Stimulated activated CD8-positive, alpha-beta memory T cell treated with anti-CD3 and anti-CD28 coated beads, Interleukin-4, amount 100 ng/mL, for 1 hour (primary cell): ENCODE measurements at places on chromosomes 6 and 20.

DNA sequence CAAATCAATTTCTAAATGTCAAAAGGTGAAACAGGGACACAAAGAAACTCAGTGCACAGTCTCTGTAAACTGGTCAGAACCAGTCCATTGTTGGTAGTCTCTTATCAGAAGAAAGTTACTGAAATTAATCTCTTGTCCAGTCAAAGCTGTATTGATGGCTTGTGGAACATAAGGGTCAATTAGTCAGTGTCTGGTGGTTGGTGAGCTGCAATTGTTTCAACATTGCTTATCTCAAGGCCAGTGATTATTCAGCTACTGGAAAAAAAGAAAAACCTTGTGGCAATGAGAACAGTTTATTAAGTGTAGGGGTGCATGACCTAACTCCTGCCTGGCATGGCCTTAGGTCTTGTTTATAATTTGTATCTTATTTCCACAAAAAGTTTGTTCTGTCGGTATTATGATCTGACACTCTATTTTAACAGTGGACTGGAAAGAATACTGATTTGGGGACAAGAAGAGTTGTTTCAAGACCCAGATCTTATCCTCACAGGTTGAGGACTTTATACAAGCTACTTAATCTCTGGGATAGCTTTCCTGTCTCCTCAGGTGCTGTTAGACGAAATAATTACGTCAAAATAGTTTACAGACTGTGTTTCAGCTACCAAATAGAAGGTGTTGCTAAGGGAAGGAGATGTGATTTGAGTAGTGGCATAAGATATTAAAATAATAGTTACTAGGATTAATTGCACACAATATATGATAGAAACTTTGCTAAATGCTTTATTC, 520.0 kb upstream of the IRAK1BP1 start:
- no peak for DNase-seq

- no peak for DNase-seq
These were observed 55.2 kb upstream of the NOX3 start for GRCh38 chr6:155510879-155511278.

DNA sequence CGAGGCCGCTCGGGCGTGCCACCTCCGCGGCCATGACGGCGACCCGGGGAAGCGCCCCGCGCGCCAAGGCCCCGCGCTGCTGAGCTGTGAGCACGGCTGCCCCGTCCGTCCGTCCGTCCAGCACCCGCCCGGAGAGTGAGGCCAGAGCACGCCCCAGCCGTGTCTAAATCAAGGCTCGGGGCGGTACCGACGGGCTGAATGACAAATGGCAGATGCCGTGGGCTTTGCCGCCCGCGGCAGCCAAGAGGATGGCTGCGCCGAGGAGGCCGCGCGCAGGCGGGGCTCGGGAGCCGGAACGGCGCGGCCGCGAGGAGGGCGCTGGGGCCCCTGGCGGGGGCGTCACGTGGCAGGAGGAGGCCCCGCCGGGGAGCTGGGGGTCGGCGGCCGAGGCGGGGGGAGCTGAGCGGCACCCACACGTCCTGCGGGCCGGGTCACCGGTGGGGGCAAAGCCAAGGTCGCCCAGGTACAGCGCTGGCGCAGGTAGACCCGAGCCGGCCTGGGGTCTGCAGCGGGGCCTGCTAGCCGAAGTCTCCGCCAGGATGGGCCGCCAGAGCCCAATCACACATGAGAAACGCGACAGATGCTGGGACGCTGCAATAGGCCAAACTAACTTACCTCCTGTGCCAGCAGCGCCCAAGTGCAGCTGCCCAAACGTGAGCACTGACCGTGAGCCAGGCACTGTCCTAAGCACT, at the start of gene PLAGL1:
Gene PLAGL1 (minus strand): TSS at position 140 of the 692 bp plus-strand sequence. CDS start 60,123 bp downstream, outside the sequence.
- DNase-seq: no peak

GRCh38 chr6:15335385-15335784, 89.5 kb downstream of the JARID2 start:
- no peak for DNase-seq

DNA sequence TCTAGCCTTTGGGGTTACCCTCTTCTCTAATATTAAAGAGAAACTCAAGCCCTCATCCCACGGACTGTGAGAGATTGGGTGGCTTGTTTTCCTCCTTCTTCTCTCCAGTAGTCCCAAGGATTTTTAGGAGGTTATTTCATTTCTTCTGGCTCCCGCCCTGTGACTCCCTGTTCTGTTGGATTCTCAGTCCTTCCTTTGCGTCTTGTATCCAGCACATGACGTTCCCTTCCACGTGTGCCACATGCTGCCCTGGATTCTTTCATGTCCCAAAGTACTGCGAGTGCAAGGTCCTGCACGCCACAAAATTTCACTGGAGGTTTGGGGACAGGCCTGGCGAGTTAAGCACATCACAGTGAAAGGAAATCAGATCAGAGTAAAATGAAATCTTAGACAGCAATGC, 213.4 kb downstream of the PACRG start:
- no peak for DNase-seq

GRCh38 chr20:43981540-43981939, 66.9 kb downstream of the TOX2 start:
- DNase-seq: no peak

DNA sequence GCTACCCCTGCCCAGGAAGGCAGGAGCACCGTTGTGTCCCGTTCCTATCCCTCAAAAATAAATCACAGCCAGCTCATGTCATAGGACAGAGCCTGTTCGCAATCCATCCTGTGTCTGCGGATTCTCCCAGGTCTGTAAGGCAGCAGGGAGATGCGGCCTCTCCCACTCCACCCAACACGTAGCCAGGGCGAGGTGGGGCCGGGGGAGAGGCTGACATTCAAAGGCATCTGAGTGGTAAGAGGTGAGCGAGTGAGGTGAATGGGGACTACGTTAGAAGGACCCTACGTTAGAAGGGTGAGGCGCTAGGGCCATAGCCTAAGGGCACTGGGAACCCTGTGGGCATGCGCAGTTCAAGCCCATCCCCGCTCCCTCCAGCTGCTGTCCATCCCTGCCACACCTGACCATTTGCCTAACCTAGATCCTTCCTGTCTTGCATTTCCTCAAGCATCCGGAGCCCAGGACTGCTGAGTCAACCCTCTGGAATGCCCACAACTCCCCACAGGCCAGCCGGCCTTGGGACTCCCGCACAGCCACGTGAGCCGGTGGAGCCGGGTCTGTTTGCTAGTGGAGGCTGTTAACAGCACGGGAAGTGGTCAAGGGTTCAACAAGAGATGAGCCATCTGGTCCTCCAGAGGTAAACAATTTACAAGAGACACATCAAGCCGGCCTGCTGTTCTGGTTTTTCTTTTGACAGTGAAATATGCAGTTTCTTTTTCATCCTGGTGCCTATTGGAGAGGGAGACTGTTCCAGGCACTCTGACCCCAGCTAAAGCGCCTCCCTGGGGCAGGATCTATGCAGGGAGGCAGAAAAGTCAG, 45.9 kb downstream of the RIPOR3 start:
- DNase-seq: no peak

DNA sequence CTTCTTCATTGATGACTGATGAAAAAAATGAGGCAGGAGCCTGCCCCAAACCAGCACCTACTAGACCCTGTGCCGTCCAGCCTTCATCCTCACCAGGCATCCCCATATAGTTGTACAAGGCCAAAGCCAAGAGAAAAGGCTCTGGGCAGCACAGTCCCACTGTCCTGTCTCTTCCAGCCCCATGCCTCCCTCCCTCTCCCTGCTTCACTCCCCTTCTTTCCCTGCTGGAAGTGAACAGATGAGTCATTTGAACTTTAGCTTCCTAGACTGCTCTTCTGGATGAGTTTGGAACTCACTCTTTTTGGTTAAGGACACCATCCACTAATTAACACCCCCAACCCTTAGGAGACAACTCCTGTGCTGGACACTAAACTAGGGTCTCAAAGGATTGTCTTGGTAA, 235.2 kb downstream of the LRFN2 start:
- DNase-seq: no peak

DNA sequence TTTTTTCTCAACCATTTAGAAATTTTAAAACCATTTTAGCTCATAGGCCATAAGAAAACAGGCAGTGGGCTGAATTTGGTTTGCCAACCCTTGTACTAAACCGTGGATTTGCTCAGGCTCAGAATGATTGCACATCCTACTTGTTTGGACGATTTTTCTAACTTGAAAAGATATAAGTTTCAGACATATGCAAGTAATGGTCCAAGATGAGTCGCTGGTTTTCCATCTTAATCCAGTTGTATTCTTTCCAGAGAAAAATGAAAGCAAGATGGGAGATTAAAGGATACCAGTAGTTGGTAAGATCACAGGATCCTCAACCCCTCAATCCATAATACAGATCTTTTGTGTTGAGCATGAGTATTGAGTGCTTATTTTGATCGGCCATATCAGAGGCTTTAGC, 250.9 kb downstream of the TINAG start:
- DNase-seq: no peak

DNA sequence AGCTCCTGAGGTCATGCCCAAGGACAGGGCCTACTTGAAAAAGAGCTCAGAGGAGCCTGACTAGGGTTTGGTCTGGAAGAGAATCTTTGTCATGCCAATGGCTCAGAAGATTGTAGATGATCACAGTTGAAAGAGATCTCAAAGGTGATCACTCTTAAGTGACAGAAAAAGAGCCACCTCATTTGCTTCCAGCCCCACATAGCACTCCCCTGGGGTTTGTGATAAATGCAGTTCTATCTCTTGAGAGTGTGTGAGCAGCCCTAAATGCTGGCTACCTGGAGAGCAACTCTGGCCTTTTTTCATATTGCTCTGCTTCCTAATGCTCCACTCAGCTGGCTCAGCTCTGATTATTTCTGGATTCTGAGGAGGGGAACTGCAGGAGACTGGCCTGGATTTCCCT, 39.3 kb downstream of the KLHL32 start:
- DNase-seq: no peak

DNA sequence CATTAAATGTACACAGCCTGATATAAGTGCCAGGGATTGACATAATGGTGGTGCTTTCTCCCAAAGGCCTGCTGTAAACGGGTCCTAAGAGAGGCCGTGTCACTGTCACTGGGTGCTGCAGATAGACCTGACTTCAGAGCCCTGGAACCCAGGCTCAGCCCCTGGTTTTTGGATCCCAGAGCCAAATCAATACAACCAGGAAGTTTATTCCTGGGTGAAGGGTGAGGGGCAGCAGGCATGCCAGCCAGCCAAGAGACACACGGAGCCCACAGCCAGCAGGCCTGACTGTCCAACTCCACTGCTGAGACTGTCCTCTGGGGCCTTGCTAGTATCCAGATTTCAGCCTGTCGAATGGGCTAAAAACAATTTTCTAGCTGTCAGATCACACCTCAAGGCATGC, 12.8 kb upstream of the ARMC12 start:
- DNase-seq: no peak

GRCh38 chr20:18527836-18528235, 20.1 kb downstream of the SEC23B start:
- DNase-seq: no peak

- no peak for DNase-seq
These were observed 5.5 kb downstream of the ITCH start for GRCh38 chr20:34368547-34368946.

GRCh38 chr6:130945401-130945919, 117.6 kb downstream of the EPB41L2 start:
- DNase-seq: no peak

GRCh38 chr6:24905483-24905882, 30.3 kb downstream of the RIPOR2 start:
- no peak for DNase-seq

DNA sequence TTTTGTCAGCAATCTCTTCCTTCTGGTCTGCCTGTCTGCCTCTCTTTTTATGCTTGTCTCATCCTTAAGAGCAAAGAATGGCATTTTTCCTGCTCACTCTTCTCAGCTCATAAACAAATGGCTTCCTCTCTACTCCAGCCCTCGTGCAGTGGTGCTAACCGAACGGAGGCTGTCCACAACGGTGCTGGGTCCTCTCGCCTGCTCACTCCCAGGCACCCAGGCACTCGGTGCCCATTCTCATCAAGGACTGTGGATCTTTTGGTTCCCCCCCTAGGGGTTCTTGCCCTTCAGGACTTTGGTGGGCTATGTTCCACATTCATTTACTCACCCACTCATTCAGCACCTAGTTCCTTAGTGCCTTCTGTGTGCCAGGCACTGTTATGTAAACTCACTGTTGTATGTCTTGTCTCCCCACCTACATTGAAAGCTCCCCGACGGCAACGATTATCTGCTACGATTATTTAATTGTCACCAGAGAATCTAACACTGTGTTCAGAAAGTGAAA, 113.9 kb downstream of the FYN start:
- no peak for DNase-seq

- DNase-seq: no peak
These were observed 26.0 kb upstream of the CRIP3 start for GRCh38 chr6:43334466-43335095.

DNA sequence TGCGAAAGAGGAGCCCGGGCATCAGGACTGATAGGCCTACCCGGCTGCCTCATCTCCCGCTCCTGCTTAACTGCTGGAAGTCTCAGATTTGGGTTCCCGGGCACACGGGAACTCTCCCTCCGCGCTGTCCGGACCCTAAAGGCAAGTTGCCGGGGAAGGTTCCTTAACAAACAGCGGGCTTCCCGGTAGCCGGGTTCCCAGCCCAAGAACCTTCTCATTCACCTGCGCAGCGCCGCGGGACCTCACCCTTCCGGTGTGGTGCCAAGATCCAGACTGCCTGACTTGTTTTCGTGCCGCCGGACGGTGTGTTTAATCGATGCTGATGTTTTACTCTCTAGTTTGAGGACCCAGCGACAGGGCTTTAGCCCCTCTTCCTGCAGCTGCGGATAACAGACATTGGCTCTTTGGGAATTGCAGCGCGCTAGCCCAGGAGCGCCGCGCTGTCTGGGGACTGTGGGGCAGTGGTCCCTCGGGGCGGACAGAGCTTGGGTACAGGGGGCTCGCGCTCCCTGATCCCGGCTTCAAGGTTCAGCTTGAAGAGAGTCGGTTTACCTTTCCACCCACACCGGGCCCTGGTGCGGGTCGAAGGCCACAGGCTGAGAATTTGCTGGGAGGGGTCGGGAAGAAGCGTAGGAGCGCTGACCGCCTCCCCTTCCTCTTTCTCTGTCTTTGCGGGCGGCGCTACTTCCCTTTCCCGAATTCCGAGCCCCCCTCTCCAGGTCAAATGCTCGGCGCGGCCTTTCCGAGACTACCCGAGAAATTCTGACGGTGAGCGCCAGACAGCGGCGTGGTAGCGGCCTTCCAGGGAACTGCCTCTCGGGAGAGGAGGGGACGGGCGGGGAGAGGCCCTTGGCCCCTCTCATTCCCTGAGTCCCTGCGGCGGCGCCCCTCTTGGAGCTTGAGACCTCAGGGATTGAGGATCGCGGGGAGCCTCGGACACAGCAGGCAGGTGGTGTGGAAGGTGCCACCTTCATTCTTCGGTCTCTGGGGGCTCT, 17.2 kb downstream of the ABT1 start:
- DNase-seq: no peak

DNA sequence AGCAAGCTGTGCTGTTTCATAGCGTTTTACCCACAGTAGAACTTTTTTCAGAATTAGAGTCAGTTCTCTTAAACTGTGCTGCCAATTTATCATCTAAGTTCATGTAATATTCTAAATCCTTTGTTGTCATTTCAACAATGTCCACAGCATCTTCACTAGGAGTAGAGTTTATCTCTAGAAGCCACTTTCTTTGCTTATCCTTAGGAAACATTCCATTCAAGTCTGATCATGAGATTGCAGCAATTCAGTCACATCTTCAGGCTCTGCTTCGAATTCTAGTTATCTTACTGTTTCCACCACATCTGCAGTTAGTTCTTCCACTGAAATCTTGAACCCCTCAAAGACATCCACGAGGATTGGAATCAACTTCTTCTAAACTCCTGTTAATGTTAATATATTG, 12.5 kb downstream of the CTNNBL1 start:
- no peak for DNase-seq

- DNase-seq: no peak
These were observed 14.2 kb downstream of the EBF4 start for GRCh38 chr20:2706688-2707352.
